Chondrocyte (in vitro differentiated cells): ENCODE measurements at places on chromosomes 11 and 22. TPM values are rescaled to one million over a fixed set of nuclear protein-coding genes. Genes with fewer than 3 reads are reported as not detected.

CBLIF gene
- total RNA-seq: not detected in 3 replicates

LRRC55 gene
- not detected in 3 replicates for total RNA-seq

- DNase-seq: no peak
Observed at GRCh38 chr22:39710380-39711150, 140.0 kb downstream of the CACNA1I start.

- DNase-seq: no peak
Observed at GRCh38 chr11:122232985-122233384, 117.0 kb upstream of the BLID start.

DNA sequence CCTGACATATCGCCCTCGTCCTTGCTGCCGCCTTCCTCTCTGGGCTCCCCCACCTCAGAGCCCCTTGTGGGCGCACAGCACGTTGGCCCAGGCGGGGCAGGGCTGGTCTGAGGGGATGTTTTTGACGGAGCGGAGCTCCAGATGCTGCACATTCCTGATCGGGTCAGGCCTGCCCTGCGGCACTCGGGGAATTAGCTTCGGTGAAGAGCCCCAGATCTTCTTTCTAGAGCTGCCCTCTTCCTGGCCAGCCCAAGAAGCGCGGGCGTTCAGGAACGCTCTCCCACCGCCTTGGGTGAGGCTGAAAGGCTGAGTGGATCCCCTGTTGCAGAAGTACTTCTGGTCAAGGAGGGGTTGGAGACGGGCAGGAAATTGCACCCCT is 12.1 kb downstream of the YPEL4 start:
- no peak for DNase-seq
